ENCODE measurements at places on chromosomes 4 and X.
A peak's percentile ranks its signal among the peaks of the same experiment; 100 is the strongest.

GRCh38 chr4:123469245-123469644 is 72.7 kb downstream of the SPRY1 start:
- no peak for DNase-seq

- DNase-seq = no peak
Observed at GRCh38 chr4:23747281-23747735, 142.5 kb downstream of the PPARGC1A start.

GRCh38 chr4:168696280-168696679 is 199.4 kb downstream of the PALLD start:
- DNase-seq = no peak

- peak; percentile 58 for DNase-seq
Observed at GRCh38 chrX:56995271-56995994, at the start of gene SPIN3. Gene SPIN3, minus strand, starts transcription at chrX:56995541. Its CDS starts 594 bp downstream, at chrX:56994947.

DNA sequence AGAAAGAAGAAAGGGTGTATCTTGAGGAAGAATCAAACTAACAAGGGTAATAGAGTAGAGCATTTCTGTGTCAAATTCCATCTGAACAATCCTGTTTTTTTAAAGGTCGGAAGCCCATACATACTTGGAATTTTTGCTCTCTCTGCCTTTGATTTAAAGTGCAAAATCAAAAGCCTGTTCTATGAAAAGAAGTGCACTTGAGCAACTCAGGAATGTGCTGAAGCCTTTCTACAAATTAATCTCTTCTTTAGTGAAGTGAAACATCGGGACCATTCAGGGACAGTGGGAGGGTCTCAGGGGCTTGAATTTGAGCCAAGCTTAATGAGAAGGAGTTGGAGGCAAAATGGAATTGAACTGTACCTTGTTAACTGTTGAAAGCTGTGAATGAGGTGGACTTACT is 1008.5 kb upstream of the LCORL start:
- no peak for DNase-seq

- peak; percentile 53 for DNase-seq
Observed at GRCh38 chr4:173301518-173302201, 32.5 kb downstream of the HMGB2 start.

DNA sequence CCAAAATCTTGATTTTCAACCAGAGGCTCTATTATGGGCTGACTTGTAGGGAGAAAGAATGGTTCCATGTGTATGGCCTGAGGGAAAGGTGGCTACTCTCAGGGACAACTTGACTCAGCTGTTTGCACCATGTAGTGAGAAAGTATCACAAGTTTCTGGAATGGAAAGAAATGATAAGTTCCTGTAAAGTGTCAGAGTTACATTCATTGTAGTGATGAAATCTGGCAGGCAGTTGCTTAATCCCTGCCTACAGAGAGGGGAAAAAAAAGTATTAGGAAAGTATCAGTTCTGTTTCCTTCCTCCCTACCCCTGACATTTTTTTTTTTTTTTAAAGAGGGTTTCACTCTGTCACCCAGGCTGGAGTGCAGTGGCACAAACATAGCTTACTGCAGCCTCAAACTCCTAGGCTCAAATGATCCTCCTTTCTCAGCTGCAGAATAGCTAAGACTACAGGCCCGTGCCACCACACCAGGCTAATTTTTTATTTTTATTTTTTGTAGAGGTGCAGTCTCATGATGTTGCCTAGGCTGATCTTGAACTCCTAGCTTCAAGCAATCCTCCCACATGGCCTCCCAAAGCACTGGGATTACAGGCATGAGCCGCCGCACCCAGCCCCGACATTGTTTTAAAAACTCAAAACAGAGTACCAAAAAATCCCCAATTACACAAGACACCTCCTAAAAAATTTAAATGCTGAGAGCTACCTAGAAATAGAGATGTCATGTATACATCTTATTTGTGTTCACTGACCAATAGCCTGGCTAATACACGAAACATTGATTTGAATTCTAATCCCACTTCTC is 4.8 kb upstream of the FBXL5 start:
- peak; percentile 14 for DNase-seq

- peak; percentile 47 for DNase-seq
Observed at GRCh38 chr4:94595880-94596483, 144.2 kb downstream of the PDLIM5 start.

- no peak for DNase-seq
Observed at GRCh38 chrX:129647418-129648410, 7.0 kb downstream of the APLN start.

DNA sequence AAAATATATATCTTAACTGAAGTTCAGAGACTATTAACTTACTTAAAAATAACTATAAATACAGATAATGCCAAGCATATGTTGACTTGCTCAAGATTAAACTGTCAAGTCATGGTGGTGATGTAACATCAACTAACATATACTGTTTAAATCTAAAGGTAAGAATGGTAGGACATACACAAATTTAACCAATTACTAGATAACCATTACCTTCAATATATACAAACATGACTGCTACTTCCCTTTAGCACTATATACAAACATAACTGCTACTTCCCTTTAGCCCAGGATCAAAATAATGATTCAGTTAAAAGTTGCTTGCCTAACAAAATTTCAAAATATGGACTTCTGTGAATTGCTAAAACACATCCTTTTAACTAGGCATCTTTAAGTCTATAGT is 14.9 kb downstream of the HNRNPD start:
- DNase-seq = no peak

- no peak for DNase-seq
Observed at GRCh38 chrX:1418901-1419544, 27.1 kb upstream of the SLC25A6 start.

DNA sequence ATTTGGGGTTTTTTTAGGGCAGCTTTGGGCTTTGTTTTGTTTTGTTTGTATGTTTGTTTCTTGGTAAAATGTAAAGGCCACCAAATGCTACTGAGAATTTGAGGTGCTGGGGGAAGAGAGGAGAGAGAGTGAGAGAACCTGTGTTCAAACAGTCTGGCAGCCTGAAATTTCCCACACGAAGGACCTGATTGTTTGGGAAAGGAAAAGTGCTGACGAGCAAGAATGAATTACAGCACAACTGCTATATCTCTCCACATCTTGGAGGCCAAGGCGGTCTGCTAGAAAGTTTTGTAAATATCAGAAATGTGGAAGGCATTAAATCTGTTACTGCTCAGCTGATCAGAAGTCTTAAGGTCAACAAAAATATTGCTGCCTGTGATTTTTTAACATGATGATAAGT is 170.5 kb downstream of the PALLD start:
- DNase-seq = no peak

DNA sequence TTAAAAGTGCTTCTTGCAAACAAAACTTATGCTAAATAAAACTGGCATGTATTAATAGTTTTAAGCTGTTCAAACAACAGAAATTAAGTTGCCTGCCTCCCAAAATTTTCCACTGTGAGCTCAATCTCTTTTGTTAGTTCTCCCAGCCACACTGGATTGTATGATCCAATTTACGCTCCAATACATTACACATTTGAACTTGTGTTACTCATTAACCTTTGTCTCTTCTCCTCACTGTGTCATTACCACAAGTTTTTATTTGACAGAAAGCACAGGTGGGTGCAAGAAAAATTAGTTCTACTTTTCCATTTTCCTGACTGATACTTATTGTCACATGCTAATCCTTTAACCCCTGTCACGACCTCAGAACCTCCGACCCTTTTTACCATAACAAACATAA is 55.5 kb downstream of the SHISA3 start:
- no peak for DNase-seq

GRCh38 chr4:139419388-139419914 is 34.5 kb upstream of the RAB33B start:
- DNase-seq = peak; percentile 22

GRCh38 chrX:78643874-78644273 is 15.3 kb downstream of the RTL3 start:
- DNase-seq = peak; percentile 23

DNA sequence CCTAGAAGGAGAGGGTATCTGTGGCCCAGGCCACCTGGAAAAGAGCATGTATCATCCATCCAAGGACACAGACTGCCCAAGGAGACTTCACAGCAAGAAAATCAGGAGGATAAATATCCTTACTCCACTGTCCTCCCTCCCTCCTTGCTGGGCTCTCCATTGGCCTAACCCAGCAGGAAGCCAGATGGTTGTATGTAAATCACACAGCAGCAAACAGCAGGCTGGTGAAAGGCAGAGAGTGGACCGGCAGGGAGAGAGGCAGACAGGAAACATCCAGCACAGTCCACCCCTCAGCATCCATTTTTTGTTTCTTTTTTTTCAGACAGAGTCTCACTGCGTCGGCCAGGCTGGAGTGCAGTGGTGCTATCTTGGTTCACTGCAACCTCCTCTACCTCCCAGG is 17.5 kb downstream of the TXK start:
- DNase-seq = no peak

GRCh38 chrX:7067256-7067655 is 80.3 kb upstream of the STS start:
- DNase-seq = no peak

DNA sequence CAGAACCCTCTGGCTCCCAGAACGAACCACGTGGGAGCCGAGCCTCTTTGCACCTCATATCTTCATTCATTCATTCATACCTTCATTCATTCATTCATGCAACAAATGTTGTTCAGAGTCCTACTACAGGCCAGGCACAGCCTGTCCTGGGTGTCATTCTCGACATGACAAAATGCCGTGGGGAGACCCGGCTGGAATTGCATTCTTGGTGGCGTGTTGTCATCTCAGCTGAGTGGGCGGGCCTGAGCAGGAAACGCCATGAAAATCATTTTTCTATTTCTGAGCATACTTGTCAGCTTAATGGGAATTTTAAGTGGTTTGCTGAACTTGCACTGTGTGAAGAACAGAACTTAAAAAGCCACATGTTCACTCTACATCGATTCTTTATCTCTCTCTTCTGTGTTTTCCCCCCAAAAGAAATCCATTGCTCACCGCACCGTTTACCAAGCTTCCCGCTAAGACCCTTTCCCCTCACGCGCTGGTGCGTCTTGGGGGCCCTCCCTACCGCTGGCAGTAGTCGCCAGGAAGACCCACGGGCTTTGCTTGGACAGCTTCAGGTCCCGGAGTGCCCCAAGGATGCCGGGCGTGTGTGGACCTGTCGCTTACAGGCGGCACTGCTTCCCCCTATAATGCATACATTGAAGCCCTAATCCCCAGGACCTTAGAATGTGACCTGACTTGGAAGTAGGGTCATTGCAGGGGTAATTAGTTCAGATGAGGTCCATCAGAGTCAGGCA is 41.6 kb upstream of the HMX1 start:
- DNase-seq = no peak

DNA sequence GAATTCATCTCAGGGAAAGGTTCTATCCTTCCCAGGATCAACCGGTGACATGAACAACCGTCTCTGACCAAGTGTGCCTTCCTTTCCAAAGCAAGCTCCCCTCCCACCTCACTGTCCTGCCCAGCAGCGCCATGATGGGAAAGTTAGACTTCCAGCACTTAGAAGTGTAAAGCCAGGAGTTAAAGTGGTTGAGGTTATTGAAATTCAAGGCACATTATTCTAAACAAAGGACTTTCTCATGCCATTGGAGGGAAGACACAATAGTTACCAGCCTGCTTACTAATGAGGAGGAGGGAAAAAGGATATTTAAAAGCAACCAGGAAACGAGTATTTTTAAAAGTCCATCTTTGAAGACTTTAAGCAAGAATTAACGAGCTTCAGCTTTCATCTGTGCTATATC is 96.8 kb downstream of the NSUN7 start:
- no peak for DNase-seq

DNA sequence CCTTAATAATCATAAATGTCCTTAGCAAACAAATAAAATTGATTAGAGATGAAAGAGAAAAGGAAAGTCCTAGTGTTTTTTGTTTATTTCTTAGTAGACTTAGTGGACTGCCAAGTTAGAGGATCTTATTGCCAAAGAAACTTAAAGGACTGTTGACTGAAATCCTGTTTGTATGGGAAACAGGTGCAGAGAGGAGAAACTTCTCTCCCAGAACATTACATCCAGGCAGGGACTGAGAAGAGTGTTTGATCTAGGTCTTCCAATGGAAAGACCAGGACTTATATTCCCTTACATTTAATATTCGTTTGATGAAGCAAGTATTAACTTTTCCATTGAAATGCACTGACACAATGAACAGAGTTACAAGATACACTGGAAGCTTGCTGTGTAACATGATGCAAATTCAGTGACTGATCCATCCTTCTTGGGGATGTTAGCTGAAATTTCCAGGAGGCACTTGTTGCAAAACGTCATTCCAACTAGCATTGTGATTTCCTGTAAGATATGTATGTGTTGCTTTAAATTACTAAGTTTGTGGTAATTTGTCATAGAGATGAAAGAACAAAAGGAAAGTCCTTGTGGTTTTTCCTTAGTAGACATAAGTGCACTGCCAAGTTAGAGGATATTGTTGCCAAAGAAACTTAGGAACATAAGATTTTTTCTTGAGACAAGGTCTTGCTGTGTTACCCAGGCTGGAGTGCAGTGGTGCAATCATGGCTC is 505.6 kb downstream of the STIM2 start:
- no peak for DNase-seq

- DNase-seq = no peak
Observed at GRCh38 chrX:39823854-39824253, 273.9 kb downstream of the BCOR start.

GRCh38 chr4:106650701-106651100 is 282.1 kb upstream of the GIMD1 start:
- DNase-seq = no peak

- no peak for DNase-seq
Observed at GRCh38 chrX:63740382-63740781, 44.6 kb downstream of the ARHGEF9 start.

GRCh38 chrX:139203651-139204570 is 326.6 kb upstream of the F9 start:
- DNase-seq = no peak

DNA sequence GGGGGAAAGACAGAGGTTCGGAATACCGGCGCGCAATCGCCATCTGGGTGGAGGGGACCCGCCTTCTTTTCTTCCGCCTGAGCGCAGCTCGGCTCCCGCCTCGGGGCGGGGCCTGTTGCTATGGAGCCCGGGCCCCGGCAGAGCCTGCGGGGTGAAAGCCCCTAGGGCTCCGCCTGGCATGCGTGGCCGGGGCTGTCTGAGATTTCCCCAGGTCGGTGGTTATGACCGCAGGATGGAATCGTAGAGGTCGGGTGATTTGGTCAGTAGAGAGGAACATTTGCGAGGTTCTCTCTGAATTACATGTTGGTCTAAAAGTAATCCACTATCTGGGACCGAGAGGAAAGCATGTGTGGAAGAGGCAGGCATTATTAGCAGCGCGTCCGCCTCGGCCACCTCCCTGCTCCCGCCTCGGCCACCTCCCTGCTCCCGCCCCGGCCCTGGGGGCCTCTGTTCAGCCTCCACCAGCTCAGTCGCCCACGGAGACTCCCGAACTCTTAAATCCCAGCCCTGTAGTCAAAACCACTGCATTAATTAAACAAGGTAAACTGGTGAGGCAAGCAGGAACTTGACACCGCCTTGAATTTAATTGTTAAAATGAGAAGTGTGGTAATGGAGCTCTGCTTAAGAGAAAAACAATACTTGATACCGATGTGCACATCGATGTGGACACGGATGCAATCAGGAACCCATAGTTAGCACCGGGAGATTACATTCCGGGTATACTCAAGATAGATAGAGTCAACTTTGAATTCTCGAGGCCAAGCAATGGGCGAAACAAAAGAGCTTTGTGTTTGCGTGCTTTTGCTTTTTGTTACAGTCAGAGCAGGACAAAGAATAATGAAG is 45.2 kb downstream of the TRIM2 start:
- peak; percentile 89 for DNase-seq

GRCh38 chr4:10106421-10107039 is 10.1 kb downstream of the WDR1 start:
- DNase-seq = peak; percentile 64

GRCh38 chr4:132548463-132548862 is 600.6 kb upstream of the PCDH10 start:
- DNase-seq = no peak
